Mesenteric fat pad (tissue), 1 donor: ENCODE measurements at places on chromosomes 11 and 22. TPM values are rescaled to one million over a fixed set of nuclear protein-coding genes. Genes with fewer than 3 reads are reported as not detected.

ZNF280B gene
- total RNA-seq: 1.1 TPM

CALCA gene
- total RNA-seq: not detected

NLRP14 gene
- not detected for total RNA-seq

INSC gene
- not detected for total RNA-seq

MRGPRE gene
- total RNA-seq: not detected

EIF3F gene
- total RNA-seq: 144 TPM

SPDYC gene
- not detected for total RNA-seq

SHISA8 gene
- not detected for total RNA-seq

CCDC81 gene
- 0.64 TPM for total RNA-seq

DUSP8 gene
- 14.8 TPM for total RNA-seq

CHRNA10 gene
- 1.3 TPM for total RNA-seq

INPPL1 gene
- 107 TPM for total RNA-seq

POU2AF2 gene
- total RNA-seq: not detected

SLC37A2 gene
- total RNA-seq: 17.5 TPM

ANKRD49 gene
- 10.1 TPM for total RNA-seq

NLRX1 gene
- 16.3 TPM for total RNA-seq

OR5M8 gene
- total RNA-seq: not detected

BMAL1 gene
- 43.6 TPM for total RNA-seq

PLET1 gene
- total RNA-seq: not detected

NUDT8 gene
- 12.9 TPM for total RNA-seq

DGCR2 gene
- total RNA-seq: 30.2 TPM

PRG3 gene
- total RNA-seq: not detected

CHRM4 gene
- not detected for total RNA-seq

ZNF215 gene
- total RNA-seq: 2.5 TPM

NAV2 gene
- total RNA-seq: 13.7 TPM

OR10G8 gene
- not detected for total RNA-seq

KRTAP5-1 gene
- total RNA-seq: not detected

CLP1 gene
- 12.0 TPM for total RNA-seq

OR4D5 gene
- not detected for total RNA-seq

ALDH3B1 gene
- total RNA-seq: 14.6 TPM

ARFGAP3 gene
- total RNA-seq: 57.3 TPM

PNPLA5 gene
- total RNA-seq: not detected

ZFPL1 gene
- 32.1 TPM for total RNA-seq

APOA4 gene
- 15.0 TPM for total RNA-seq

ZNRF3 gene
- total RNA-seq: 12.1 TPM

ACTN3 gene
- 0.10 TPM for total RNA-seq

SLC5A1 gene
- total RNA-seq: 1.2 TPM

C11orf97 gene
- not detected for total RNA-seq

ARHGAP1 gene
- 103 TPM for total RNA-seq
